ENCODE measurements at places on chromosomes 3 and 15. TPM values are rescaled to one million over a fixed set of nuclear protein-coding genes. Genes with fewer than 3 reads are reported as not detected.

The GRAMD2A gene
- 0.30 TPM for total RNA-seq

The MPI gene
- total RNA-seq, result 68.3 TPM

The SEMA3G gene
- total RNA-seq, result 0.09 TPM

The MRPS11 gene
- 18.1 TPM for total RNA-seq

The BNC1 gene
- 23.3 TPM for total RNA-seq

The GRIP2 gene
- 0.09 TPM for total RNA-seq

The ACKR2 gene
- not detected for total RNA-seq

The A4GNT gene
- total RNA-seq, result not detected

The ABHD6 gene
- total RNA-seq, result 11.1 TPM

The SCAANT1 gene
- total RNA-seq, result not detected

The MKRN2OS gene
- not detected for total RNA-seq

The OXTR gene
- total RNA-seq, result 31.7 TPM

The IL20RB gene
- total RNA-seq, result 0.59 TPM

The CDHR4 gene
- total RNA-seq, result not detected

The PRRT3 gene
- total RNA-seq, result 2.4 TPM

The NAALADL2 gene
- total RNA-seq, result 17.8 TPM

The ROBO2 gene
- 2.8 TPM for total RNA-seq

The SERPINI2 gene
- total RNA-seq, result not detected

The CCR2 gene
- total RNA-seq, result not detected

The LIPC gene
- not detected for total RNA-seq

The TPRG1 gene
- 0.30 TPM for total RNA-seq

The ALDH1A2 gene
- 0.30 TPM for total RNA-seq

The LMAN1L gene
- not detected for total RNA-seq

The C3orf85 gene
- not detected for total RNA-seq

The GOLGA8S gene
- total RNA-seq, result not detected

Measured in smooth muscle cell of the umbilical artery (primary cell).